ENCODE measurements at places on chromosomes 12 and 14.

GRCh38 chr14:104984056-104984894, 1.3 kb upstream of the CLBA1 start:
- DNase-seq, result no peak

DNA sequence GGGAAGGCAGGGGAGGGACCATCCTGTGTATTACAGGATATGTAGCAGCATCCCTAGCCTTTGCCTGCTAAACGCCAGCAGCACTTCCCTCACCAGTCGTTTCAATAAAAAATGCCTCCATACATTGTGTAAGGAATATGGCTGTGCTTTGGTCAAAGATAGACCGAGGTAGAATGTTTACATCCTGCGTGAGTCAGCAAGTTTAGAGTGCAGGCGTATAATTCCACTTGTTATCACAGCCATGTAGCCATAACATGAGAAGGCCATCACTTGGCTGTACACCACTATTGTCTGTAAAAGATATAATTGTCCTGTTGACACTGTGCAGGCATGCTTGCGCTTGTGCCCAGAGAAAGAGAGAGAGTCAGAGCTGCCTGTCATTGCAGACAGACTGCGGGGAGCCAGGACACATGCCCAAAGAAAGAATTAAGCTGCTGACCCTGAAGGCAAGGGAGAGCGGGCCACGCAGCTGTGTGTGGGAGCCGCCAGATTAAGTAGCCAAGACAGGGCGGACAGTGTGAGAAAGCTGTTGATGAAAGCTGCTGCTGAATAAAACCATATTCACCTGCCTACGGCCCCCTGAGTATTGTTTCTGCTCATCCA, 68.4 kb downstream of the CRACR2A start:
- no peak for DNase-seq

- peak; percentile 81 for DNase-seq
Measured at GRCh38 chr14:52918486-52918885, 32.4 kb downstream of the FERMT2 start.

- peak; percentile 87 for DNase-seq
Measured at GRCh38 chr12:119176267-119177055, 2.3 kb upstream of the HSPB8 start.

GRCh38 chr12:59268295-59268809, 327.5 kb upstream of the SLC16A7 start:
- no peak for DNase-seq

GRCh38 chr14:31026077-31026449, at the start of gene STRN3:
STRN3 (minus strand) TSS chr14:31026379; CDS start chr14:31026185, 194 bp downstream.
- no peak for DNase-seq

DNA sequence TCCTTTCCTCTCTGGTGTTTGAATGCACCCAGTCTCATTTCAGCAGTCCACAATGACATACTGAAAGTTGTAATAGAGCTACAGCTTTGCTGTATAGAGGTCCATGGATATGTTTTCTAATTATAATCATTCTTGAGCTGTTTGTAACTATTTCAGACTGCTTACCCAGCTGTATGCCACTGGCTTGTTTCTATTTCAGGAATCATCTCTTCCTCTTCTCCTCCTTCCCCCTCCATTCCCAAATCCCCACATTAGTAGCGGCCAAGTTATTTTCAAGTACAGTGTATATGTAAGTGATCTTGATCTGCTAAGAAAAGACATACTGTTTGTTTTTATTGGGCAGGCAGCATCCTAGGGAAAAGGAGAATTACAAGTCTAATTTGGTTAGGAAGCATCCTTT, 775.0 kb downstream of the DIO2 start:
- no peak for DNase-seq

DNA sequence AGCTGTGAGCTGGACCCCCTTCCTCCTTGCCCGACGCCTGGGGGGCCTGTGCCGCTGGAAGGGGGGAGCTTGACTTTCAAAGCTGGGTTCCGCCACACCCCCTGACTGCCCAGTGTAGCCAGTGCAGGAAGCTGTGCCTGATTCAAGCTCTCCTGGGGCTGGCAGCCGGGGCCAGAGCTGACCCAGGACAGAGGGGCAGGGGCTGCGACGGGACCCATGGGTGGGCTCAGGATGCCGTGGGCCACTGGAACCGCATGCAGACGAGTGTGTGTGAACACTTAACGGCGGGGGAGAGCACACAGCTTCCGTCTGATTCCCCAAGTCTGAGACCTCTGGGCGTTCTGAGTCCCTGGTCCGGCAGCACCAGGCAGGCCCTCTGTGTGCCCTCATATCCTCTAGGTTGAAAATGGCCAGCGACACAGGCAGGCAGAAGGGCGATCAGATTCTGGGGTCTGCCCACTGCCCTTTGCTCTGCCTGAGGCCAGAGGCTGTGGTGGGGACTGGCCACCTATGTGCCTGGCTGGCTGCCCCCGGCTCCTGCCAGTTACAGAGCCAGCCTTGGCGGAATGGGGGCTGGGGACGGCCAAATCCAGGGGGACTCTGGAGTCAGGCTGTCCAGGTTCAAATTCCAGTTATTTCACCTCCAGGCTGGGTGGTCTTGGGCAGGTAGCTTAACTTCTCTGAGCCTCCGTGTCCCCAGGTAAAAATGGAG, 54.0 kb downstream of the CYP46A1 start:
- DNase-seq, result no peak

DNA sequence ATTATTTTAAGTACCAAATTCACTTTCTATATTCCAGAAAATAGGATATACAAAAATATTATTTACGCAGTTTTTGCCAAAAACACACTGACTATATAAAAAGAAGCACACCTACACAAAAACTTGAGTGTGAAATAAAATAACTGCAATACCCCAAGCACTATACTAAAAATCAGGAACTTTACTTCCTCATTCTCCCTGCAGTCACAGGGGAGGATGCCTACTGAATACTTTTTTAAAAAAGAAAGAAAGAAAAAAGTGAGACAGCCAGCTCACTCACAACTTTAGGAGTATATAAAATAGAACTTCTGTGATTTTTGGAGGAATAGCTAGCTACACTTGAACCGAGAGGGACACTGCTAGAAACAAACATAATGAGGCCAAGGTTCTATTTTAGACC, 12.2 kb downstream of the RPS6KA5 start:
- no peak for DNase-seq

DNA sequence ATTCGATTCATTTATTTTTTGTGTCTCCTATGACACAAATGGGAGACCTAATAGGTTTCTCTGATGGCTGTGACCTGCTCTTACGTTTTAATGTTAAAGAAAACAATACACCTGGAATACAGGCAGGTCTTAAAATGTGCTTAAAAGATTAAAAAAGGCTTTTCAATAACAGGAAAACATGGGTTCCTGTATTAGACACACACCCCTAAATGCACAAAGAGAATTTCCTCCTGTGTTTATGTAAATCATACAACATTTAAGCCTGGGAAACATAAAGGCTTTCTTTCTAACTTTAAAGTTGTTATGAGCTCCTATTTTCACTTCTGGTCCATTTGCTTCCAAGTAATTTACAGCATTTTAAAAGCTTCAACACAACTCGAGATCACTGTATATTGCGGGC, 191.3 kb downstream of the STXBP6 start:
- no peak for DNase-seq

GRCh38 chr12:46318037-46318436, 49.2 kb upstream of the SLC38A1 start:
- no peak for DNase-seq

GRCh38 chr14:68449561-68450181, 343.2 kb downstream of the ZFP36L1 start:
- DNase-seq, result no peak

GRCh38 chr12:4648501-4649357, at the start of the genes AKAP3 and NDUFA9:
AKAP3 (minus strand) TSS chr12:4649051; CDS start chr12:4638196, 10,855 bp downstream.
NDUFA9 (plus strand) TSS chr12:4649114; CDS start chr12:4649127, 13 bp downstream.
- DNase-seq, result peak; percentile 82

DNA sequence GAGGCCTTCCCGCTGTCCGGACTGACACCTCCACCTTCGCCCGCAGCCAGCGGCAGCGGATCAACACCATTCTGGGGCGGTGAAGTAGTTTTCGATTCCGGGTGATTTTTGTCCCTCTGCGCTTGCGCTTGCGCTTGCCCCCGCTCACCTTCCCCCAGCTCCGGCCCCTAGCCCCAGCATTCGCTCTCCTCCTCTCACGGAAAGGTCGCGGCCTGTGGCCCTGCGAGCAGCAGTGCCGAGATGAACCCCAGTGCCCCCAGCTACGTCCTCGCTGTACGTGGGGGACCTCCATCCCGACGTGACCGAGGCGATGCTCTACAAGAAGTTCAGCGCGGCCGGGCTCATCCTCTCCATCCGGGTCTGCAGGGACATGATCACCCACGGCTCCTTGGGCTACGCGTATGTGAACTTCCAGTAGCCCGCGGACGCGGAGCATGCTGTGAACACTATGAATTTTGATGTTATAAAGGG, 22.7 kb upstream of the SRGAP1 start:
- DNase-seq, result peak; percentile 65

DNA sequence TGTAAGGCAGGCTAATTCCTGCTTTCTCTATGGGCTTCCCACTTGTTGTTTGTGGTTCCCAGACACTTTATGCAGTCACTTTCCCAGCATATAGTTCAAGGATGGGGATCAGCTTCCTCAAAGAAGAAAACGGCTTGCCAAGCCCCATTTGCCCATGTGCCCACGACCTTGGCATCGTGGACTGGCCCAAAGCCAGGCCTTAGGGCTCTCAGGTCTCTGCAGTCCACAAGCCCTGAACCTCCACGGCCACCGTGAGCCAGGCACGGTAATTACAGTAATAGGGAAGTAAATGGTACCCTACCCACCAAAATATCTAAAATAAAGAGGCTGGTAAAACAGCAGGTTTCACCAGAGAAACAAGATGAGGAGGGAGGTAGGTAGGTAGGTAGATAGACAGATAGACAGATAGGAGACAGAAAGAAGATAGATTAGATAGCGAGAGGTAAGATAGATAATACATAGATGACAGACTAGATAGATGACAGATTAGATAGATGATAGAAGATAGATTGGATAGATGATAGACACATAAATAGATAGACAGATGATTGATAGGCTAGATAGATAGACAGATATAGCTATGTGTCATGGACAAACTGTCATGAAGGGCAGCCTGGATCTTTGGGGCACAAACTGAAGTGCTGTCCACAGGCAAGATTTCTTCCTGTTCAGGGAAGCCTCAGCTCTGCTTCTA, 163.1 kb downstream of the SLC15A4 start:
- no peak for DNase-seq

- DNase-seq, result no peak
Measured at GRCh38 chr14:53888535-53889386, 67.9 kb downstream of the BMP4 start.

DNA sequence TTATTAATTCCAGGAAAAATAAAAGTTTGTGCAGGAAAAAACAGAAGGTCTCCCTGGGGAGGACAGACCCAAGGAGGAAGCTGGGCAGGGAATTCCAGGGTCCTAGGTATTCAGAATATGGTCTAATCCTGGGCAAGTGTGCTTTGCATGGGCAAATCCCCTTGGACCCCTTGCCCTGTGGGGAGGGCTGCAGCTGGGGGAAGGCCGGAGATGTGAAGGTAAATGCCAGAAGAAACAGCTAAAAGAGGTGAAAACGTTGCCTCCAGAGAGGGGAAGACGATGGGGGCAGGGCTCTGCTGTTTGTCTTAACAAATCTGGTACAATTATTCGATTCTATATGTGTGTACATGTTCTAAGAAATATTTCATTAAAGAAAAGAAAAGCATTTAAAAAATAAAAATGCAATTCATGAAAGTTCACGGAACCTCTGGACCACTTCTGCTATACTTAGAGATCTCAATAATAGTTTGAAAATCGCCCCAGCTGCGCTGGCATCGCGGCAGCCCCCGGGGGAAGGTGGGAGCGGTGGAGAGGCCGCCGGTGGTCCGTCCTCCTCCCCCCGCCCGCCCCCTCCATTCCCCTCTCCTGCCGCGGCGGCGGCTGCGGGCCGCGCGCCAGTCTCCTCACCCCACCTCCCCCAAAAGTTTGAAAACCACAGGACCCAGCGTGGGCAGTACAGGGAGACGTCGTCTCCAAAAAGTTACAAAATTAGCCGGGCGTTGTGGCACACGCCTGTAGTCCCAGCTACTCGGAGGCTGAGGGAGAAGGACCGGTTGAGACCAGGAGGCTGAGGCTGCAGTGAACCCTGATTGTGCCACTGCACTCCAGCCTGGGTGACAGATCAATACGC, 1.5 kb upstream of the PRPF40B start:
- peak; percentile 40 for DNase-seq

GRCh38 chr14:102390064-102390855, 27.5 kb downstream of the TECPR2 start:
- DNase-seq, result peak; percentile 37

DNA sequence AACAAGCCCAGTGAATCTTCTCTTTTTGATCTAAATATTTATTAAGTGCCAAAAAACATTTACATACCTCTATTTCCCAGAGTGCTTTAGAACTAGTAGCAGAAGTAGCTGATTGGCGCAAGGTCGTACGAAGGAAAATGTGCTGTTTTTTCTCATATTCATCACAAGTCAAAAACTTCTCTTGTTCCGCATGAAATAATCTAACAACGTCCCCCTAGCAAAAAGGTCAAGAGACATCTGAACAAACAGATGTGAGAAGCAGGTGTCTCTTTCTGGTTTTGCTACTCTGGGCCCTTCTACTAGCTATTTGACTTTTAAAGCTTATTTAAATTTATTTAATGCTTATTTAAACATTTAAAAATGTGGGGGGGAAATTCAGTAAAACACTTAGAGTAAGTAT, 117.8 kb downstream of the ITPR2 start:
- DNase-seq, result no peak

DNA sequence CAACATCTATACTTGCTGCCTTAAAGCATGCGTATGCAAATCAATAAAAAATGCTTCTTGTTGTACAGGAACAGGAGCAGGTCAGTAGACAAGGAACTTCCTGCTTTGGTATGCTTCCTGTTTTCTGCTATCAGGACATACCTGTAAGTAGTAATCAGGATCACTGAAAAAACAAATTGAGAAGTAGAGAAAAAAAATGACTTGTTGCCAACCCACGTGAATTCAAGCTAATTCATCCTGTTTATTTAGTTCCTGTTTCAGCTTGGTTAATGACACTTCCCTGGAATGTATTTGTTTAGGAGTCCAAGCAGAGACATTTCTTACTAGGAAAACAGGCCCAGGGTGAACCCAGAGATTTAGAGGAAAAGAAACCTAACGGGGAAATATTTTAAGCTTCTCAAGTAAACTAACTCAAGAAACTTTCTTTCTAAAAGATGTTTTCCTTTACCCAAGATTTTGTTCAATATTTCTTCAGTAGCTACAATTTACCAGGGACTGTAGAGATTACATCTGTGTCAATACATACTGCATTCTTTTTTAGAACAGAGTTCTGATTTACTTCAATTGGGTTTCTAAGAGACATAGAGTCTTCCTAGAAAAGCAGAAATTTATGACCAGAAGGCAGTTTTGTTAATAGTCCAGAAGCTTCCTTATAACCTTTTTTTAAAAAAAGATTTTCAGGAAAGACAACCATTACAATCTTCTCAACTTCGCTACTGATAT, 124.2 kb downstream of the PAWR start:
- DNase-seq, result peak; percentile 10

Data from EL (cell line).